ENCODE measurements at places on chromosomes 1 and 21. TPM values are rescaled to one million over a fixed set of nuclear protein-coding genes. Genes with fewer than 3 reads are reported as not detected.

The NUDT4B gene
- 0.78 TPM for total RNA-seq

The ACTL8 gene
- not detected for total RNA-seq

The FNDC7 gene
- not detected for total RNA-seq

The CASQ1 gene
- not detected for total RNA-seq

The SDE2 gene
- 28.1 TPM for total RNA-seq

DNA sequence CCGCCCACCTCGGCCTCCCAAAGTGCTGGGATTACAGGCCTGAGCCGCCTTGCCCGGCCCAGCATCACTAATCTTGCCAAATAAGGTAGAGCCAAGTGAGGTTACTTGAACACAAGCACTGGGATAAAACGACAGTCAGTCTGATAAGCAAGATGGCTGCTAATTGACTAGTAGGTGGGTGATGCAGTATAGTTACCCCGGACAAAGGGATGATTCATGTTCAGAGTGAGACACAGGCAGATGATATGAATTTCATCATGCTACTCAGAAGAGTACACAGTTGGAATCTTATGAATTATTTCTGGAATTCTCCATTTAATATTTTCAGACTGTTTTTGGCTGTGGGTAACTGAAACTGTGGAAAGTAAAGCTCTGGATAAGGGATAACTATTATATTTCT lies 178.4 kb downstream of the USP25 start:
- no peak overlapping the region for H3K4me3 ChIP-seq
- H3K4me1 ChIP-seq = no peaks in the 10 kb centered on the region
- H3K36me3 ChIP-seq = no peaks in the 10 kb centered on the region
- H3K27ac ChIP-seq = no peak overlapping the region
- H3K27me3 ChIP-seq = no peaks in the 10 kb centered on the region
- DNase-seq = no peak

- no peak for DNase-seq
- no peak overlapping the region for H3K4me3 ChIP-seq
- H3K4me1 ChIP-seq = no peaks in the 10 kb centered on the region
- no peaks in the 10 kb centered on the region for H3K36me3 ChIP-seq
- peaks cover 100% of the 10 kb centered on the region for H3K27me3 ChIP-seq
Observed at GRCh38 chr21:44557491-44558328, 885 bp downstream of the KRTAP10-3 start.

DNA sequence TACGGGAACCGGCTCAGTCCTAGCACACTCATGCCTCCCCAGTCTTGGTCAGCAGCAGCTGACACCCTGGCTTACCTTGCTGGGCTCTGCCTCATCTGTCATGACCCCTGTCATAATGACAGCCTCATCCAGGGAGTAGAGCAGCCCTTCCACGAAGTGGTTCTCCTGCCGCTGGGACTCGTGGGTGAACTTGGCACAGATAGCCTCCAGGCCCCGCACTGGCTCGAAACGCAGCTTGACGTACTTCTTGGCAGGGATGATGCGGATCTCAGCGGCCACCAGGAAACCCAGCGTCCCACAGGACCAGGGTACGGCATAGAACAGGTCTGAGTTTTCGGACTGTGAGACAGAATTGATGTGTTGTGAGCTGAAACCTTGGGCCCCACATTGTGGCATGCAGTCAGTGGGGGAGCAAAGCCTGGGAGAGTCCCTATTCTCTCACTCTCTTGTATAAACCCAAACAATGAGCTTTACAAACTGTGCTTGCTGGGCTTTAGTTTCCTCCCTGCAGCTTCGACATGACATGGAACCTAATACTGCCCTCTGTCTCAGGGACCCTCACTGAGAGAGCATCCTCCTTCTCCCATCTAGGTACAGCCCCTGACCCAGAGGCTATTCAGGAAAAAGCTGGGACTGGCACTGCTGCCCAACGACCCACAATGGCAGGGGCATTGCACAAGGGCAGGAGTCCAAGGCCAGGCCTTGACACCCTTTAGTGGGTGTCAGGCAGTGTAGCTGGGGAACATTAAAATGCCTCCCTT lies 15.5 kb downstream of the DHCR24 start:
- H3K4me3 ChIP-seq = no peak overlapping the region
- H3K4me1 ChIP-seq = peaks cover 10% of the 10 kb centered on the region
- H3K27me3 ChIP-seq = no peaks in the 10 kb centered on the region
- no peak overlapping the region for H3K27ac ChIP-seq

- H3K36me3 ChIP-seq = peaks cover 16% of the 10 kb centered on the region
- no peak for DNase-seq
- H3K4me1 ChIP-seq = peaks cover 66% of the 10 kb centered on the region
- peak overlapping the region; percentile 61 for H3K27ac ChIP-seq
Observed at GRCh38 chr1:214455479-214455878, 95.9 kb downstream of the PTPN14 start.

GRCh38 chr1:181251001-181251712 lies 162.7 kb downstream of the IER5 start:
- H3K4me3 ChIP-seq = no peak overlapping the region
- no peaks in the 10 kb centered on the region for H3K36me3 ChIP-seq
- H3K27ac ChIP-seq = no peak overlapping the region
- H3K4me1 ChIP-seq = peaks cover 46% of the 10 kb centered on the region

DNA sequence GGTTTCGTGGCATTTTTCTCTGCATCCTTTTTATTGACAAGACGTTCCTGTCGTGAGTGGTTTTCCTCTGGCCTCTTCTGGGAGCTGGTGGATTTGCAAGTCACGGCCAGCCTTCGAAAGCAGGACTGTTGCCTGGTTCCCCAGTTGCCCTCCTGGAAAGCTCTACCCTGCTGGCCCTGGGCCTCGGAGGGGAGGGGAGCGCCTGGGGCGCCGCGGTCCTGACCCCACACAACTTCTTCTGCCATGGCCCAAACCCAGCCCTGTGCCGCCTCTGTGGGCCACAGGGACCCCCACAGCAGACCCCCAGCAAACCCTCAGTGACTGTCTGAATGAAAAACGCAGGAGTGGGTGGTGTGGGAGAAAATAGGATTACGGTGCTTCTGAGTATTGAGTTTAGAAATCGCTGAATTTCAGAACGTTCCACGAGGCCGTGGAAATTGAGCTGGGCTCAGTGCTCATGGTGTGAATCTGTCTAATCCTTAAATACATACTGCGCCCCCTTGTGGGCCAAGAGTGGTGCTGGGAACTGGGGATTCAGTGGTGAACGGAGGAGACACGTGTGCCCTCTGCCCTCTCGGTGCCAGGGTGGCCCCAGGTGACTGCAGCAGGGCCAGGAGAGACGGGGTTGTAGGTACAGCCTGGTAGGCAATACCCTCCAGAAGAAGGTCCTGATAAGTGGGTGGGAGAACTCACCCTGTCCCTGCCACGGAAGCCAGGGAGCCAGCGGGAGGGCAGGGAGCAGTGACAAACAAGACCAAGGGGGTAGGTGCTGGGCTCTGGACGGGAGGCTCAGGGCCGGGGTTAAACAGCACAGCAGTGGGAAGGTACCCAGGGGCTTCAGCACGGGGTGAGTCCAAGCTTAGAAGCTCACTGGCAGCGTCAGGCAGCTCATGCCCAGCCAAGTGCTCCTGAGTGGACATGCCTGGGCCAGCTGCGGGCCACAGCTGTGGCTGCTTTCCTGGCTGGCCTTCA lies 101.2 kb upstream of the COL6A1 start:
- no peaks in the 10 kb centered on the region for H3K4me1 ChIP-seq
- H3K27me3 ChIP-seq = peaks cover 78% of the 10 kb centered on the region
- no peak overlapping the region for H3K27ac ChIP-seq
- peak; percentile 62 for DNase-seq
- no peaks in the 10 kb centered on the region for H3K36me3 ChIP-seq

GRCh38 chr1:2592672-2593071 lies 6.1 kb downstream of the PRXL2B start:
- H3K36me3 ChIP-seq = peaks cover 18% of the 10 kb centered on the region
- peaks cover 10% of the 10 kb centered on the region for H3K27me3 ChIP-seq
- peak overlapping the region; percentile 63 for H3K4me3 ChIP-seq
